ENCODE measurements at places on chromosomes 11 and 22. TPM values are rescaled to one million over a fixed set of nuclear protein-coding genes. Genes with fewer than 3 reads are reported as not detected.

Gene SGSM1
- total RNA-seq, result 4.7 TPM

Gene USP2
- total RNA-seq, result 30.4 TPM

Gene SYT8
- total RNA-seq, result 1.7 TPM

Gene DDTL
- total RNA-seq, result 5.6 TPM

DNA sequence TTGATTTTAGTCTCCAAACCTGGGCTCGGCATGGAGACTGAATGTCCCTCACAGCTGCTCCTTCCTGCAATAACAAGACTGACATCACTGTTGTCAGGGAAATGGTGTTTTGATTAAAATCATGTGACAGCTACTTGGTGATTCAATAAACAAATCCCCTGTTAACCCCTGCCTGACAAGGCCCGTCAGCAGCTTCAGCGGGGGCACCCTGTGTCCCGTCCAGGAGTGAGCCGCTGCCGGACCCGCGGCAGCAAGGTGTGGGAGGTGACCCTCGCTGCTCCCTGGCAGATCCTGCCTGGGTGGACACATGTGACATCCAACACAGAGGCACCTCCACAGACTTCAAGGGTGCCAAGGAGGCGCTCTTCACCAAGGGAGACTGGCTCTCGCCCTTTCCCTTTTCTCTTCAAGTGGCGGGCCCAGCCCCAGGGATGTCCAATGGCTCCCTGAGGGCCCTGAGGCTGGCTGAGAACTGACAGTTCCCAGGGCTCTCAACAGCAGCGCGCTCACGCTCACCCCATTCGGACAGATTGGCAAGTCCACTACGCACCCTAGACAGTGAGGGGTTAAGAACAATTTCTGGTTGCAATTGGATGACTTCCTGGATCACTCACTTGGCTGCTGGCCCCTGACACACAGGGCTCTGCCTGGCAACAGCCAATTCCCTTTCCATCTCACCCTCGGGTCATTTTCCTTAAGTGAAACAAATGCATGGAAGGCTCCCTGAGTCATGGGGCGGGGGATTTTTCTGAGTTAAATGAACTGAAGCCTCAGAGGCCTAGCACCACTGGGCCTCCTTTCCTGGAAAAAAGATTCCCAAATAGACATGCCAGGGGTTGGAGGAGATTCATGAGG, 30.7 kb downstream of the PPP2R1B start:
- no peaks in the 10 kb centered on the region for H3K27me3 ChIP-seq
- H3K27ac ChIP-seq, result peak overlapping the region; percentile 97
- H3K36me3 ChIP-seq, result no peaks in the 10 kb centered on the region
- peak; percentile 95 for DNase-seq
- peaks cover 68% of the 10 kb centered on the region for H3K4me1 ChIP-seq
- H3K4me3 ChIP-seq, result peak overlapping the region; percentile 51

- no peak overlapping the region for H3K27ac ChIP-seq
- peak; percentile 88 for DNase-seq
- no peaks in the 10 kb centered on the region for H3K27me3 ChIP-seq
- peaks cover 15% of the 10 kb centered on the region for H3K36me3 ChIP-seq
- no peak overlapping the region for H3K4me3 ChIP-seq
- peaks cover 8% of the 10 kb centered on the region for H3K4me1 ChIP-seq
Measured at GRCh38 chr11:111841370-111842053, 29.9 kb downstream of the ALG9 start.

- H3K27me3 ChIP-seq, result no peaks in the 10 kb centered on the region
- H3K4me3 ChIP-seq, result no peak overlapping the region
Measured at GRCh38 chr11:131511794-131512193, 141.4 kb downstream of the NTM start.

DNA sequence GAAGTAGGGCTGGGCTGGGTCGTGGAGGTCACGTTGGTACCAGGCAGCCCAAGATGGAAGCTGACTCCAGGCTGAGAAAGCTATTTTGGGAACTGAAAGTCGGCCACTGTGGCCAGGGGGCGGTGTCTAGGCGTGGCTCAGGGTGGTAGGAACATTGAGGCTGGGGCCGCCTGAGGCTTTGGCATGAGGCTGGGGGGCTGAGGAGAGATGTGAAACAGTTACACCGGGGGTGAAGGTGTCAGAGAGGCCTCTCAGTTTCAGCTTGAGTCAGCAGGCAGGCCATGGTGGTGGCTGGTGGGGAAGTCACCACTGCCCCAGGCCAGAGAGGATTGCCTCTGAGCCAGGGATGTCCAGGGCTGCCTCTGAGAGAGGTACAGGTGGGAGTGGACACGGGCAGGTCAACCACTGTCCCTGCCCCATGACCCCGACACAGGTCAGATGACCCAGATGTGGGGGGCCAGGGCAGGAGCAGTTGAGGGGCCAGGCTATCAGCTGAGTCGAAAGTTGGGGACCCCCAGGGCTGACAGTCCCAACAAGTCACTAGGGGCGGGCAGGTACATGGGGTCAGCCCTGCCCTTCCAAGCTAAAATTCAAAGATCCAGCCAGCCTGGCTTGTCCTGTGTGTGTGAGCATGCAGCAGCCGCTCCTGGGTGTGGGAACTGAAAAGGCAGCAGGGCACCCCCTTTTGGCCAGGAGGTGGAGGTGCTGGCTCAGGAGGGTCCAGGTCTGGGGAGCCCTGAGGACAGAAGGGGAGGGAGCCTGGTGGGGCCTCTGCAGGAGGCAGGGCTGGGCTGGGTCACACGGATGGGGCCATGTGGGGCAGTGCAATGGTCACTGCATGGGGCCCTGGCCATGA, 7.2 kb downstream of the KCNK7 start:
- H3K4me1 ChIP-seq, result no peaks in the 10 kb centered on the region
- H3K27ac ChIP-seq, result no peak overlapping the region
- no peaks in the 10 kb centered on the region for H3K36me3 ChIP-seq
- H3K4me3 ChIP-seq, result no peak overlapping the region

DNA sequence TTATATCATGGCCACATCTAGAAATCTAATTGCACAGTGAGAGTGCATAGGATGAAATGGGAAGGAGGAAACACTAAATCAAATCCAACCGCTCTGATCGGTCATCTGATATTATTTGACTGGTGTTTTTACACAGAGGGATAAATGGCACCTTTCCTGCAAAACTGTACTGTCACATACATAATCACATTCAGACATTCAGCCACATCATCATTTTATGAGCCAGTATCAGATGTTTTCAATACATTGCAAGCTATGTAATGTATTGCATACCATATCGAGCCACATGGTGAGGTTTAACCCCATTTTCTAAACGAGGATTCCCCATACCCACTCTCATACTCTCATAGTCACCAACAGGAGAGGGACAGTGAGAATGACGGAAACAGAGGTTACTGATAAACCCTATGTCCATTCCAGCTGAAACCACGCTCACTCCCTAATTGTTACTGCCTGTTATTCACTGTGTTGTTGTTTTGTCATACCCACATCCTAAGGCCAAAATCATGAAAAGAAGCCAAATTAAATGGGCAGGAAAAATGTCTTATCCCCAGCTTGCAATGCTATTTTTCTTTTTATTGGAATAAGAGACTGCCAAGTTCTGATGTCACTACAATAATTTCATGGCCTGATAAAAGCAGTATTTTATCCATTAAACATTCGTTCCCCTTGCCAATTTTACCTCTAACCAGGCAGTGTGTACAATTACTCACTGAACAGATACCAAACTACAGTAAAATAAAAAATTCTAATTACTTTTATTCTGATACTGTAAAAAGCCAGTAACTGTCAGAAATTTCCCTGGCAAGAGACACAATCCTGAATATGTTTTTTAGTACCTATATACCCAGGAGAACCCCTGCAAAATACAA, 9.0 kb downstream of the CDON start:
- H3K4me3 ChIP-seq, result no peak overlapping the region
- no peaks in the 10 kb centered on the region for H3K4me1 ChIP-seq
- no peaks in the 10 kb centered on the region for H3K27me3 ChIP-seq
- no peak overlapping the region for H3K27ac ChIP-seq

GRCh38 chr11:23924226-23924625, 572.6 kb upstream of the LUZP2 start:
- H3K27ac ChIP-seq, result no peak overlapping the region
- H3K4me1 ChIP-seq, result no peaks in the 10 kb centered on the region
- DNase-seq, result no peak
- H3K36me3 ChIP-seq, result no peaks in the 10 kb centered on the region
- H3K27me3 ChIP-seq, result no peaks in the 10 kb centered on the region
- no peak overlapping the region for H3K4me3 ChIP-seq

- H3K27ac ChIP-seq, result no peak overlapping the region
- no peaks in the 10 kb centered on the region for H3K4me1 ChIP-seq
- DNase-seq, result no peak
- no peaks in the 10 kb centered on the region for H3K36me3 ChIP-seq
- H3K4me3 ChIP-seq, result no peak overlapping the region
Measured at GRCh38 chr11:94885133-94885532, 88.2 kb downstream of the CWC15 start.

DNA sequence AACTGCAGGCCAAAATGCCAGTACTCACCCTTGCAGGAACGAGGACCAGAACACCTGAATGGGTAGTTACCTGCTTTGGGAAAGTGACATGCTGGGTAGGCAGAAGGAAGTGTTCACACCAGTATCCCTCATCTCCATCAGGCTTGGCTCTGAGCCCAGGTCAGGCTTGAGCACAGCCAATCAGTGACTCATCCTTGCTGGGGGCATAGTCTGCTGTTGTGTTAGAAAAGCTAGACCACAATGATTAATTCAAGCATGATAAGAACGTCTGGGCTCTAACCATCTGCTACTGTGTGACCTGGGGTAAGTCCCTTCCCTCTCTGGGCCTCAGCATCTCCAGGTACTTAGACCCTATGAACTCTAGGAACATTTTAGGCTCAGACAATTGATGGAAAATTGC, 450.4 kb downstream of the MIAT start:
- H3K27ac ChIP-seq, result no peak overlapping the region
- H3K27me3 ChIP-seq, result no peaks in the 10 kb centered on the region
- no peak for DNase-seq
- H3K4me3 ChIP-seq, result no peak overlapping the region
- no peaks in the 10 kb centered on the region for H3K36me3 ChIP-seq
- H3K4me1 ChIP-seq, result no peaks in the 10 kb centered on the region

DNA sequence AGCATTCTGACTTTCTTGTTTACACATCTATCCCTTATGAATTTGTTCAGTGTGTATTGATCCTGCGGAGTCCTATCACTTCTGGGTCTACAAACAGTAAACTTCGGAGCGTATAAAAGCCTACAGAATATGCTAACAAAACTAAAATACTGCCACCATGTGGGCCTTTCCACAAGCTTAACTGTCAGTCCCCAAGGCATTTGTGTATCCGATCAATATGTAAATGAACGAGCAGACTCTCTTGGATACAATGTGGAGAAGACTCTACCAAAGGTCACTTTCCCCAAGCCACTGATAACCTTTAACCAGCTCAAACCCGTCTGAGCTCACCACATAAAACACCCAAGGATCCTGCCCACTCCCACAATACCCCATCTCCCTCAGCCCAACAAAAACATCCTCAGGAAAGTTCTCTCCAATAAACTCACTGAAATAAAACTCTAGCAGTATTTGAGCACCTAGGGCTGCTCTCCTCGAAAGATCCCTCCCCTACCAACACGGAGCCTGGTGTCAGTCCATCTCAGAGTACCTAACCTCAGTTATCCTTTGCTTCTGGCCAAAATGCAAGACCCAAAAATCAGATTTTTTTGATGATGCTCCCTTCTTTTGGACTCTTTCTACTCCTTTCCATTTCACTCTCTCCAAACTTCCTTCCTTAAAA, 17.8 kb downstream of the ADA2 start:
- H3K36me3 ChIP-seq, result no peaks in the 10 kb centered on the region
- H3K4me3 ChIP-seq, result no peak overlapping the region
- H3K4me1 ChIP-seq, result no peaks in the 10 kb centered on the region
- H3K27me3 ChIP-seq, result no peaks in the 10 kb centered on the region

DNA sequence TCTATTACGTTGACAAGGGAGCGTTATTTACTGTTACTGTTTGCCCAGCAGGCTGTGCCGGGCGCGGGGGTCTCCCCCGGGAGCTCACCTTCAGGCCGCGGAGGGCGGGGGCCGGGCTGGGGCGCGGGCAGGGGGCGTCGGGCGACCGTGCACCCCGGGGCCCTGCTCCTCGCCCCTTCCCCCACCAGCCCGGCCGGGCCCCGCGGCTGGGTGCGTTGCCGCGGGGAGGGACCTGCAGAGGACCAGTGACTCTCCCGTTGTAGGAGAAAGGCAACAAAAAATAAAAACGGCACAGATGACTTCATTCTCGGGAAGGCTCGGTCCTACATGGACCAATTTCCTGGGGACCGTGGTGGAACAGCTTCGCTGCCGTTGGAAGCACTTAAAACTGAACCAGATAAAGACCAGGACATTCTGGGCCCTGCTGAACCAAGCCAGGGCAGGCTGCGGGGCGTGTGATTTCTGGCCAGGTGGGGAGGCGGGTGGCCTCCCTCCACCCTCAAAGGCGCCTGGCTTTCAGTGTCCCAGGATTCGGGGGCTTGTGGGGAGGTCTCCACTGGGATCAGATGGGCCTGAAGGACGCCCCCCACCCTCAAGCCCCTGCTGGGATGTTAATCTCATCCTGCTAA, 57.4 kb downstream of the IGLL1 start:
- H3K4me3 ChIP-seq, result no peak overlapping the region
- peak; percentile 60 for DNase-seq
- no peaks in the 10 kb centered on the region for H3K27me3 ChIP-seq
- no peaks in the 10 kb centered on the region for H3K36me3 ChIP-seq
- peaks cover 8% of the 10 kb centered on the region for H3K4me1 ChIP-seq

DNA sequence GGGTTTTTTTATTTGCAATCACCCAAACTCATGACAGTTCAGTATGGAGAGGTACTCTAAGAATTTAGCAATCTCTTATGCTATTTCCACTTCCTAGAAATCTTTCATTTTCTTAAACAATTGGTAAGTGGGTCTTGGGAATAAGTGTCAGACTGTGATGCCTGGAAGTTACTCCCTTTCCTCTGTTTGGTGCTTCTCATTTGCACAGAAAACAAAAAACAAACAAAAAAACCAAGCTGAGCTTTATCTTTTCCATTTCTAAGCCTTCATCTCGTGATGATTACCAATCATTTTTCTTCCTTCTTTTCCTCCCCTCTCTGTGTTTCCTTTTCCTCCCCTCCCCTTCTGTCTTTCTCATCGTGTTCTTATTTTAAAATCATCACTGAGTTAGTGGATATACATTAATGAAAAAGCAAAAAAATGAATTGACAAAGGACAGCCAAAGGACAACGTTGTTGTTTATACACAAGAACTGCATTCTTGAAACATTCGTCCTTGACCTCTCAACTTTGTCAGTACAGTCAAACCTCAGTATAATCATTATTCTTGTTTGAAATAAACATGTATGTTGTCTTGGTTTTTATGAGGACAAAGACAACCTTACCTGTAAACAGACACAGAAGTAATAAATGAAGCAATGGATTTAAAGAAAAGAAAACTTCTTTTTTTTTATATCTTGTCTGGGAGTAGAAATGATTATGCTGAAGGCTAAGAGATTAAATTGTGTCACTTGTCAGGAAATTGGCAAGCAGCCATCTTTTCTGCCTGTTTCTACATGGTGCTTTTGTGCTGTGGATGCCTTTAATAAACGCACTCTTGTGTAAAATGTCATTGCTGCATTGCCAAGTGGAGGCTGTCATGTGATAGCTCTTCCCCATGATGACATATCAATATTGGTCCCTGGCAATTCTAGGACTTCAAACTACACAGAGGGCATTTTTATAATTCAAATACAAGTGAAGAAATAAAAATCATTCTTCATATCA, 803.2 kb upstream of the CCDC90B start:
- no peak overlapping the region for H3K4me3 ChIP-seq
- no peaks in the 10 kb centered on the region for H3K36me3 ChIP-seq
- no peaks in the 10 kb centered on the region for H3K4me1 ChIP-seq
- no peak overlapping the region for H3K27ac ChIP-seq

- H3K36me3 ChIP-seq, result no peaks in the 10 kb centered on the region
- no peaks in the 10 kb centered on the region for H3K27me3 ChIP-seq
- H3K4me3 ChIP-seq, result no peak overlapping the region
- peaks cover 19% of the 10 kb centered on the region for H3K4me1 ChIP-seq
Measured at GRCh38 chr22:46143491-46144147, 6.7 kb upstream of the PPARA start.

All from kidney (tissue), 22 donors.